ENCODE measurements at places on chromosomes 12 and 14. TPM values are rescaled to one million over a fixed set of nuclear protein-coding genes. Genes with fewer than 3 reads are reported as not detected.

GRCh38 chr12:96526110-96526509, 36.7 kb downstream of the CFAP54 start:
- no peaks in the 10 kb centered on the region for H3K4me1 ChIP-seq
- no peak overlapping the region for H3K27ac ChIP-seq
- no peaks in the 10 kb centered on the region for H3K36me3 ChIP-seq
- DNase-seq: no peak
- no peaks in the 10 kb centered on the region for H3K27me3 ChIP-seq
- H3K4me3 ChIP-seq: no peak overlapping the region

GRCh38 chr14:91509083-91509877, 830 bp downstream of the PPP4R3A start:
- no peaks in the 10 kb centered on the region for H3K27me3 ChIP-seq
- peaks cover 48% of the 10 kb centered on the region for H3K4me1 ChIP-seq
- DNase-seq: peak; percentile 39
- H3K4me3 ChIP-seq: peak overlapping the region; percentile 100
- peaks cover 14% of the 10 kb centered on the region for H3K36me3 ChIP-seq

Gene ADAM21
- not detected for total RNA-seq

GRCh38 chr14:104876251-104876699, 11.2 kb downstream of the CEP170B start:
- peaks cover 6% of the 10 kb centered on the region for H3K4me1 ChIP-seq
- no peaks in the 10 kb centered on the region for H3K27me3 ChIP-seq
- no peak overlapping the region for H3K27ac ChIP-seq
- DNase-seq: no peak

Gene SERPINA4
- not detected for total RNA-seq

DNA sequence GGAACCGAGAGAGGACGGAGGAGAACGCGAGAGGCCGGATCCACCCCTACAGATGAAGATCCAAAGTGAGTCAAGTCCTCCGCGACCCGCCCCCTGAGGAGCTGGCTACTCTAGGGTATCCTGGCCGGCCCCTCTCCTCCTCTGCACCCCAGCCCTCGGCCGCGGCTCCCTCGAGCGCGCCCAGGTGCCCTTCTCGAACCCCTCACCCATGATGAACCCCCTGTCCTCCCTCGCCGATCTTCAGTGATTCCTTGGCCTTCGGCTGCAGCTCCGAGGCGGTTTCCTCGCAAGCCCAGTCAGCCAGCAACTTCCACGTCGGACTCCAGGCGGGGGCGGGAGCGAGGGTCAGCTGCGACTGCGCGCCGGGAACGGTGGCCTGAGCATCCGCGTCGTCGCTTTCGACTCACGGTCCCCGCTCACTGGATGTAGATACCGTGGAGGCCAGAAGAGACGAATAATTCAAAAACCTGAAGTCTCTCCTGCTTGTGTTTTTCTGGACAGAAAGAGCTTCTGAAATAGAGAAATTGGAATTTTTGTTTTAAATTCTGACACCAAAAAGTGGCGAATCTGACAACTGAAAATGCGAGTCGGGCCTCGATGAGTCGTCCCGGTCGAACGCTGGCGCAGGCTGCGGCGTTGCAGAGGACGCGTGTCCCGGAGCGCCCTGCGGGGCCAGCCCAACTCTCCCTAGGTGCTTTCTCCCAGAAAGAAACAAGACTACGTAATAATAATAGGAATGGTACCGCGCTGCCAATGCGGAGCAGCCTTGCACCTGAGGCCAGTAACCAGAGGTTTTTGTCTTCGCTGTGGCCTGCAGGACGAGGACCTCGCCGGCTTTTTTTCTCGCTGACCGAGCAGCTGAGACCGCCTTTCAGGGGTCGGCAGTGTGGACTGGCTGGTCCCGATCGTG, at the start of gene ARL1:
Gene ARL1, minus strand, starts transcription at position 337 of the 910 bp plus-strand sequence. Its CDS starts 127 bp downstream, at position 210.
- DNase-seq: peak; percentile 87
- H3K27ac ChIP-seq: peak within 1 kb of the TSS; percentile 93
- peaks cover 2% of the 10 kb centered on the region for H3K36me3 ChIP-seq
- peak within 1 kb of the TSS; percentile 57 for H3K4me3 ChIP-seq

DNA sequence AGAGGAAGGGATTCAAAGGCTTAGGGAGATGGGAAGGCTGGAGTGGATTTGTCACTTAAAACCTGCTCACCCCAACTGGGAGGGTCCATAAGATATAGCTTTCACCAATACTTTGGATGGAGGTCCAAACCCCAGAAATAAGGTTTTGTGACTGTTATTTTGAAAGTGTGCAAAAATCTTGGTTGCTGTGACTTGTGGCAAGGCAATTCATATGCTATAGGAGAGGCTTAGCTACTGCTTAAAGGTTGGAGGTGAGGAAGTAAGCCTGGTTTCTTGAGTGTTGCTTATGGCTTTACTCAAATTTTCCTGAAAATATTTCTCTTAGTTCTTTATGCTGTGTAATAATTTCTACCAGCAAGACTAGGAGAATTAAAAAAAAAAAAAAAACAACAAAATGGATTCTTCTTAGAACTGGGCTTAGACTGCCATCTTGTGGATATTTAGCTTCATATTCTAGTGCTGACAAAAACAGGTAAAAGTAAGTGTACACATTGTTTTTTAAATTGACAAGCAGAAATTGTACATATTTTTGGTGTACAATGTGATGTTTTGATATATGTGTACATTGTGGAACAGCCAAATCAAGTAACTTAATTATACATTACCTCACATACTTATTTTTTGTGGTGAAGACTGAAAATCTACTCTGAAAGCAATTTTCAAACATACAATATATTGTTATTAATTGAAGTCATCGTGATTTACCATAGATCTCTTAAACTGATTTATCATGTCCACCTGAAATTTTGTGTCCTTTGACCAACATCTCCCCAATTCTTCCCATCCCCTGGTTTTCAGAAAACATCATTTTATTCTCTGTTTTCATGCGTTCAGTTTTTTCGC, 23.0 kb downstream of the PDE6H start:
- peaks cover 12% of the 10 kb centered on the region for H3K4me1 ChIP-seq
- H3K36me3 ChIP-seq: no peaks in the 10 kb centered on the region
- no peaks in the 10 kb centered on the region for H3K27me3 ChIP-seq
- peak; percentile 89 for DNase-seq
- H3K27ac ChIP-seq: no peak overlapping the region
